ENCODE measurements at places on chromosomes 13 and 19.

DNA sequence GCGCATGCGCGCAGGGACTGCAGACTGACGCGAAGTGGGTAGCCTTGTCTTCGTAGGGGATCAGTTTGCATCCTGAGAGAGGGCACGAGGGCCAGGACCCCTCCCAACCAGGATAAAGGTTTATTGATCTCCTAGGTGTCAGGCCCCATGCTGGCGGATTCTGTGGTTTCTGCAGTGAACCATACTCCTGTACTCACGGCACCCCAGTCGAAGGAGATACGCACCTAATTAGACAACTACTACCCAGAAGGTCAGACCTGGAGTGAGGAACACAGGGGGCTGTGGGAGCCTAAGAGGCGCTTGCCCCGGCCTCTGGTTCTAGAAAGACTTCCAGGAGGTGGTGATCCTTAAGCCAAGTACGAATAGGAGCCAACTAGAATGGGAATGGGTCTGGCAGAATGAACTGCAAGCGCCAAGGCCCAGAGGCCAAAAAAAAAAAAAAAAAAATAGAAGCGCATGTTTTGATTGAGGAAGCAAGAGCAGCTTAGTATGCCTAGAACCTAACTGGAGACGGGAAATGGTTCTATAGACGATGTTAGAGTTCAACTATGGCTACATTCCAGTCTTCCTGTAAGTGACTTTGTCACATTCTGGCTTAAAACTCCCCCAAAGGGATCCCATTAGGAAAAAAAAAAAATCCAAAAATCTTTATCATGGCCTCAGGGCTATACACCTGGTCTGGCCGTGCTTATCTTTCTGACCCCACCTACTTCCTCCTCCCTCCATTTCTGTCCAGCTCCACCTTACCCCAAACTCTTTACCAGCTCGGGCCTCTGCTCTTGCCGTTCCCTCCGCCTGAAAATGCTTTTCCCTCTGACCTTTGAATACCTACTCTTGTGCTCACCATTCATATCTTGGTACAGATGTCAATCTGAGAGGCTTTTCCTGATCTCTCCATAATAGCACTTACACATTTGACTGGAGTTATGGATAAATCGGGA is 902 bp upstream of the ZNF428 start:
- no peak for DNase-seq

DNA sequence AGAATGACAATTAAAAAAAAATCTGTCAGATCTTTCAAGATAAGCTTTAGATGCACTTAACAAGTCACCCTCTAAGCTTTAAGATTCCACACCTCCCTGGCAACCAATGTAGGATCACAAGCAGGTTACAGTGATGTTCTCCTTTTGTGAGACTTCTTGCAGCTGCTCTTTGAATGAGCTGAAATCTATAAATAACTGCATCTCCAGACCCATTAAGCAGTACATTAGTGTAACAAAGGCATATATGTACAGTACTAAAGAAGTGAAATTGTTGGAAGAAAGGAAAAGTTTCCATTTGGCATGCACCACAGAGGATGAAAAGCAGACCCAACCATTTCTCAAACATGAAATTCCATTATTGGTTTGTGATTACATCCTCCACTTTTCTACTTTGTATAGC is 364.7 kb downstream of the ENOX1 start:
- no peak for DNase-seq

DNA sequence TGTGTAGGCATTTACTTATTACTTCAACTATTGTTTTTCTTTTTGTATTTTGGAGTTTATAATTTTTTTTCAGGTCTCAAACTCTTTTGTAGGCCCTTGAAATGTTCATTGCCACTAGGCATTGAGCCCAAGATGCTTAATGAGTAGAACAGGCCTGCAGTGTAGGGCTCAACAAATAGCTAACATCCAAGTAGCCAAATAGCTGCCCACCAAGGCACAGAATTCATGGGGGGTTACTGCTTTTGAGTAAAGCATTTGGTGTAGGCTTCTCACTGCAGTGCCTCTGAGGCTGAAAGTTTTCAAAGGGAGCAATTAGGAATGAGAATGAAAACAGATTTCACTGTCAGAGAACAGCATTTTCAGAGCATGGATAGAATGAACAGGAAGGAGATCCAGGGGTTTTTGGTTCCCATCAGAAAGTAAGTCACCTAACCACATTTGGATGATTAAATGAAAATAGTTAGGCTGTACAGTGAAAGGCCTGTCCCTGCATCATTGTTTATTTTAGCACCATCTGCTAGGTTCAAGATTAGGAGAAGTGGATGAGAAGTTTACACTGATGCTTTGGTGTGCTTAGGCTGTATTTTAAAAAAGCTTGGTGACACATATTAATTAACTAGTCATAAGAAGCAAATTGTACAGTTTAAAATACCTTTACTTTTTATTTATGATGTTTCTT is 61.0 kb downstream of the EDNRB start:
- DNase-seq: no peak

DNA sequence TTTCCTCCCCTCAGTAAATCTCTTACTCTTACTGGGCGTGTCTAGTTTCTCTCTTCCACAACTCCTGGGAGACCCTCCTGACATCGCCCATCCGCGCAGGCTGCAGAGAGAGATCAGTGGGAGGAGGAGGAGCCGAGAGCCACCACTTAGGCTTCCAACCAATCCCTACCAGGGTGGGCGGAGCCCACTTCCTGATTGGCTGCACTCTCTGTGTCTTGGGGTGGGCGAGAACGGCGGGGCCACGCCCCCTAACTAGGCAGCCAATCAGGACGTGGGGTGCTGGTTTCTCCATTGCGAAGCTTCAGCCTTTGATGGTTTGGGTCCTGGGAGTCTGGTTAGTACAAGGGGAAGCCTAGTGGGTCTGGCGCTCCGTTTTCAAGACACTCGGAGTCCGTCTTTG is at the start of gene PMIS2:
Gene PMIS2, plus strand, starts transcription at position 326 of the 400 bp plus-strand sequence. CDS start 87 bp downstream, outside the sequence.
- DNase-seq: no peak

DNA sequence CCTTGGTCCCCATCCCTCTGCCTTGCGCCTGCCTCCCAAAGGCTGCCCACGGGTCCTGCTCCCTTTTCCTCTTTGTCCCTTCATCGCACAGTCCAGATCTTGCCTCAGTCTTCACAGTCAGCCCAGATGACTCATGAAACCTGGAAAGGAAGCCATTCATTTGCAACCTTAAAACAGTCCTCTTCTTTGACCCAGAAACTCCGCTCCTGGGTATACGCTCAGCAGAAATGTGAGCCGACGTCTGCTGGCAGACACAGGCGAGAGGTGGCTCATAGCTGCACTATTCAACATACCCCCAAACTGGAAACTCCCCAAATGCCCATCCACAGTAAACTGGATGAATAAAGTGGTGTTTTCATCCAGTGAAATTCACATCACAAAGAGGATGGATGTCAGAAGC is 13.6 kb upstream of the PEPD start:
- no peak for DNase-seq

- DNase-seq: no peak
Measured at GRCh38 chr13:112703449-112704284, 13.8 kb downstream of the ATP11A start.

- DNase-seq: no peak
Measured at GRCh38 chr13:80047406-80047805, 293.5 kb downstream of the SPRY2 start.

DNA sequence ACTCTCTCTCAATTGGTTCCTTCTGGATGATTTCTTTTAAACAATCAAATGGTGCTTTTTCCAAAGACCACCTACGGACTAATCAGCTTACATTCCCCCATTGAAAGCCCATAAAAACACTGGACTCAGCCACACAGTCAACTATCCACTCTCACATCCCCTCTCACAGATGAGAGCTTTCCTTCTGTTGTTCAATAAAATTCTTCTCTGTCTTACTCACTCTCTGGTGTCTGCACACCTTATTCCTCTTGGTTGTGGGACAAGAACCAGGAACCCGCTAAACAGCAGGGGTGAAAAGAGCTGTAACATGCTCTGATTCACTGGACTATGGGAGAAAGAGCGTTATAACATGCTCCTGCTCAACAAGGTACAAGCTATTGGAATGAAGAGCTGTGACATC is 2896.2 kb downstream of the PCDH9 start:
- DNase-seq: no peak

GRCh38 chr19:51466723-51467122 is 8.5 kb upstream of the SIGLEC8 start:
- no peak for DNase-seq

- DNase-seq: no peak
Measured at GRCh38 chr13:93180356-93180969, 46.1 kb upstream of the GPC6 start.

GRCh38 chr13:49536144-49536873 is 40.6 kb downstream of the PHF11 start:
- DNase-seq: no peak

- peak; percentile 7 for DNase-seq
Measured at GRCh38 chr13:32783067-32783466, 196.8 kb downstream of the PDS5B start.

DNA sequence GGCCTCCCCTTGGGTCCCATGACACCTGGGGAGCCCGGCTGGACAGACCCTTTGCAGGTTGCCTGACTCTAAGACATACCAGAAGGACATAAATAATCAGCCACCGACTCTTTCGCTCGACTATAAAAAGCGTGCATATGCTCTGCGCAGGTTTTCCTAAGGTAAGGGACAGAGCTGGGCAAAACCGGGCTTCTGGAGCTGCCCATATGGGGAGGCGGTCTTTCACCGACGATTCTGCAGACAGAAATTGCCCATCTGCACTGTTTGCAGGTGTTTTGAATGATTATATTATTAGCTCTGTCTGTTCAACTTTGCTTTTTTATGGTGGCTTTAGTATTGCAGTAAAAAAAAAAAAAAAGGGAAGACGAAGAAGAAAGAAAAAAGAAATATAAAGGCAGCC is 347.2 kb downstream of the TSHZ3 start:
- DNase-seq: no peak

DNA sequence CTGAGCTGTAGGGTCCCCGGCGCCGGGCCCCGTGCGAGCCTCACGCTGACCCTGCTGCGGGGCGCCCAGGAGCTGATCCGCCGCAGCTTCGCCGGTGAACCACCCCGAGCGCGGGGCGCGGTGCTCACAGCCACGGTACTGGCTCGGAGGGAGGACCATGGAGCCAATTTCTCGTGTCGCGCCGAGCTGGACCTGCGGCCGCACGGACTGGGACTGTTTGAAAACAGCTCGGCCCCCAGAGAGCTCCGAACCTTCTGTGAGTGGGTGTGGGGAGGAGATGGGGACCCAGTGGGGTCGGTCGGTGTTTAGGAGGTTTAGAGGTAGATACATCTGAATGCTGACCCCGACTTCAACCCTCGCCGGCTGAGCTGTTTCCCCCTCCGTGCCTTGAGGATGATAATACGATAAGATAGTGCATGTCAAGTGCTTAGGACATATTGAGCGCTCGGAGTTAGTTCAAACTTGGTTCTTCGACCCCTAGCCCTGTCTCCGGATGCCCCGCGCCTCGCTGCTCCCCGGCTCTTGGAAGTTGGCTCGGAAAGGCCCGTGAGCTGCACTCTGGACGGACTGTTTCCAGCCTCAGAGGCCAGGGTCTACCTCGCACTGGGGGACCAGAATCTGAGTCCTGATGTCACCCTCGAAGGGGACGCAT is 1.9 kb downstream of the ICAM5 start:
- DNase-seq: no peak

DNA sequence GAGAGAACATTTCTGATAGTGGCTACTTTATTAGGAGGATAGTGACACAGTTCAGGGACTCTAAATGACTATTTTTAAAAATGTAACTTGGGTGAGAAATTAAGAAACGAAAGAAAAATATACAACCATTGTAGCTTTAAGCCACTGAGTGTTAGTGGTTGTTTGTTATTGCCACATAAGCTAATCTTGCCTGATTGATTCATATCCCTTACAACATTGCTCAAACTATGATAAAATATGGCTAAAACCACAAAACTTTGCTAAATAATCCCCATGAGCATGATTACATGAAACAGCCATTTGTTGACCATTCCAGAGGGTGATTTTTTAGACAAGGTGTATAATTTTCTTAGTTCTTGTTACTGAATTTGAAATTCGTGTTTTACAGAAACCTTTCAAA is 343.4 kb downstream of the SLITRK5 start:
- no peak for DNase-seq

DNA sequence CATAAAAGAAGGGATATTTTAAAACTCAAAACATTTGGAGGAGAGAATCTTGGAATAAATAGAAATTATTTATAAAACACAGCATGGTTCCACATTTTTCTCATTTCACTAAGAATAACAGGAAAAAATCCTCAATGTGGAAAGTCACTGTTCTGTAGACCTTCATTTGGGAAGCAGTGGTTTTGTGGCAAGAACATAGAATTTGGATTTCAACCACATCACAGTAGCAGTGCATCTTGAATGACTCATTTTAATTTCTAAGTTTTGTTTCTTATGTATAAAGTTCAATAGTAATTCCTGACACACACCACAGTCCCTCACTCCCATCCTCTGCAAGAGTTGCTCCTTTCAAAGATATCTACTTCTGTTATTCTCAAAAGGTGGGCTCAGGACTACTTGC is 264.0 kb downstream of the ENOX1 start:
- DNase-seq: no peak

- no peak for DNase-seq
Measured at GRCh38 chr13:33178209-33178840, 107.2 kb downstream of the STARD13 start.

GRCh38 chr13:108283110-108283509 is 13.6 kb downstream of the TNFSF13B start:
- DNase-seq: no peak

GRCh38 chr19:768424-768823 is 17.5 kb downstream of the MISP start:
- no peak for DNase-seq

GRCh38 chr19:50311723-50312635 is 17.2 kb downstream of the KCNC3 start:
- DNase-seq: no peak

- DNase-seq: no peak
Measured at GRCh38 chr19:15633082-15633835, 7.4 kb upstream of the CYP4F3 start.

GRCh38 chr13:67123165-67123564 is 107.0 kb downstream of the PCDH9 start:
- no peak for DNase-seq

- no peak for DNase-seq
Measured at GRCh38 chr13:85930108-85930507, 130.9 kb upstream of the SLITRK6 start.

- no peak for DNase-seq
Measured at GRCh38 chr13:42788601-42789000, 7.2 kb downstream of the FAM216B start.
